ENCODE measurements at places on chromosomes 6 and 20.

GRCh38 chr6:168332020-168332419 lies 12.4 kb upstream of the DACT2 start:
- no peak for DNase-seq

DNA sequence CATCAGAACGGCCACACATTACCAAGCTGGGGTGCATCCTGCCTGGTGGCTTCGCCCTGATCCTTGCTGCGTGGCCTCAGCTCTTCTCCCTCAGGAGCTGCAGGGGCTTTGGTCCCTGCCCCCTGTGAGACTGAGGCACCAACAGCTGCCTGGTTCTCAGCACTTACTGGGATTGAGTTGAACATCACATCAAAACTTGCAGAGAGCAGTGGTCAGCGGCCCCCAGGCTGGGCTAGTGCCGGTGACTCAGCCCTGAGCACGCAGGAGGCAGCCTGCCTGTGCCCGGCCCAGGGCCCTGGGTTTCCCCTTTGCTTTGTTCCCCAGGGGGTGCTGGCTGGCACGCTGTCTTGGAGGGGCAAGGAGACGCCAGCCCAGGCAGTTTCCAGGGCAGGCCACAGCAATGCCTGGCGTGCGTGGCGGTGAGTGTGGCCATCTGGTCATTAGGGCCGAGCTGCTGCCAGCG lies 63.3 kb downstream of the DLL1 start:
- no peak for DNase-seq

DNA sequence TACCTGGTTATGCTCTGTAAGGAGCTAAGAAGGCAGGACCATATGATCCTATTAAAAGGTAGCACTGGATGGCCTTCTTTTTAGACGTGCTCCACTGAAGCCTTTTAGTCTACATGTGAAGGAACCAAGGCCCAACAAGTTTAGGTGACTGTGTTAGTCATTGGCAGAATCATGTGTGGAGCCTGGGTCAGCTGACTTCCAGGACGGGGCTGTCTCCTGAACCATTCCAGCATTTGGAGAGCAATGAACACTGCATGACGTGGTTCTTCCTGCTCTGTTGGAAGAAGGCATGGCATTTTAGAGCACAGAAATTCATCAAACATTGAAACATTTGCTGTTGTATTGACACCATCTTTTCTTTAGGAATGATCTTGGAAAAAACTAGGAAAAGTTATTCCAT lies 87.8 kb upstream of the TIAM2 start:
- DNase-seq: no peak

DNA sequence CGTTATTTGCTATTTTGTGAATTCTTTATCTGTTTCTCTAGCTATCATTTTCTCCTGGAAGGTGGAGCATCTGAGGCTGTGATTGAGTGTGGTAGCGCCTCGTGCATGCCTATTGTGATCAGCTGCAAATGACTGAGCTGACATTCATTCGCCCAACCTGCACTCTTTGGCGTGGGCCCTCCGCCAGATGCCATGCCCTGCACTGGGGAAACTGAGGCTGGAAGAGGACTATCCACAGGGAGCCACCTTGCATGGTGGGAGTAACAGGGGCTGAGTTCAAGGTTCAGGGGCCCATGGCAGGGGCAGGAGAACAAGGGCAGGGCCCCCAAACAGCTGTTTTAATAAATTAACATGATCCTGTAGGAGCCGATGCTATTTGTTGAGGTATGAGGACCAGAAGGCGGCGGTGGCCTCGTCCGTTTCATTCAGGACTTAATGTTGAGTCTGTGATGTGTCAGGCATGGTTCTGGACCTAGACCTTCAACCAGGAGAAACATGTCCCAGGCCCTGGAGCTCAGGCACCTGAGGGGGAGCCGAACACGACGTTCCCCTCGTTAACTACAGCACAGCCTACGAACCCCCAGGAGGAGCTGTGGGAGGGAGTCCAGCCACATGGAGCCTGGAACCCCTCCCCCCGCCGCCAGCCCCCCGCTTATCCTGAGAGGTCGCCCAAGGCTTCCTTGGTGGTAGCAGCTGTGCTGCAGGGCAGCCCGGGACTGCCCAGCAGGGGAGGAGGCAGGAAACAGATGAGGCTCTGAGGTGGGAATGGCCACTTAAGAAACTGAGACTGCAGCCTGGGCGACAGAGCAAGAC lies 242.9 kb downstream of the CDH4 start:
- DNase-seq: no peak

DNA sequence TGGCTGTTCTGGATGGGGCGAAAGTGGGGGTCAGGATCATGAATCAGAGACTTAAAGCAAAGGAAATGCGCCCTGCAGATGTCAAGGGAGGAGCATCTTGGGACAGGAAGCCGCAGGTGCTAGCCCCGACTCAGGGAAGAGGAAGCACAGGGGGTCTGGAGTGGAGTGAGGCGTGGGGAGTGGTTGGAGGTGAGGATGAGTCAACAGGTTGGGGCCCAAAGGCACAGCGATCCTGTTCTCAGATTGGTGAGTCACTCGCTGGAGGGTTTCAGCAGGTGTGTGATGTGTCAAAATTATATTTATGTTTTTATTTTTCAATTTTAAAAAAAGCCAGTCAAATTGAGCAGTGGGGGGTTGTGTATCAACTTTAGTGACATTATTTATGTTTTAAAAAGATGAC lies 19.0 kb downstream of the PACSIN1 start:
- no peak for DNase-seq

DNA sequence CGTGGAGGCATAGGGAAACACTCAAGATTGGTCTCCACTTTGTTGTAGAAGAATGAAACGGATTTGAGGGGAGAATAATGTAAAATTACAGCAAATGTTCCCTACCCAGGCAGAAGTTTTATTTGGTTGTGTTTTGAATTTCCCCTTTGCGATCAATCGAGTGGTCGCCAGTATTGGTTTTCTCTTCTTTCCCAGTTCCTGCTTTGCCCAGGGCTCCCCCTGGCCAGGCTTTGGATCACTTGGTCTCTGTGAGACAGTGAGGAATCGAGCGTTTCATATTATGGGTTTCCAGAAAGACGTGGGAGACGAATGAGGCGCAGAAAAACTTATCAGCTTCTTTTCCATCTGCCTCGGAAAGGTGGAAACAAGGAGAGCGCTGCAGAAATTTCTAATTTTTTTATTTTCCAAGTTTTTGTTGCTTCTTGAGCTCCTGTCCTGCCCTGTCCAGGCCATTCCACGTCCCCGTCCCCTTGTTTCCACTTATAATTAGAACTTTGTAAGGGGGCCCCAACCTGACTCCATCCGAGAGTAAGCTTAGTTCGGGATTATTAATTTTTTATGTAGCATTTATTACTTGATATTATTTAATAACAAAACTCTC lies 7.5 kb upstream of the TBX18 start:
- no peak for DNase-seq

GRCh38 chr20:63653974-63654668 lies 897 bp upstream of the STMN3 start:
- DNase-seq: no peak

DNA sequence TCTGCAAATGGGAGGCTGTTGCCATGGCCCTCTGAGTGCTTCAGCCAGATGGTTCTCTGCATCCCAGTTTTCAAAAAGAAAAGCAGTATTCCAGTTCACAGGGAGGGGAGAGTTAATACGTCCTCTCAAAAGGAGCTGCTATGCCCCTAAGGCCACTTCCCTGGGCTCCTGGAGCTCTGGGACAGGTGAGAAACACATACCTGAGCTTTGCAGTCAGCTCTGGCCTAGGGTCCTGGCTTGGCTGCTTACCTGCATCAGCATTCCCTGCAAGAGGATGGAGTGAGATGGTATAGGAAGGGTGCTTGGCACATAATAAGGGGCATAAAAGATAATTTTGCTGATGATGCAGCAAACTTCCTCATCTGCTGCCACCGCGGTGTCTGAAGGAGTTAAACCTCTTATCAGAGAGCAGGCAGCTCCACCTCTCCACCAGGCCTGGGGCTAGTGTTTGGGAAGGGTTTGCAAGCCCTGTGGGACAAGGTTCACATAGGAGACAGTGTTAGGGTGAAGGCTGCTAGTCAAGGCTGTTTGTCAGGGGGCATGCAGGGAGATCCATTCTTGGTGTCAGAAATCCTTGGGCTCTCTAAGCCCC lies 62.7 kb downstream of the SLC24A3 start:
- no peak for DNase-seq

GRCh38 chr6:107080036-107080435 lies 35.3 kb downstream of the BEND3 start:
- DNase-seq: no peak

DNA sequence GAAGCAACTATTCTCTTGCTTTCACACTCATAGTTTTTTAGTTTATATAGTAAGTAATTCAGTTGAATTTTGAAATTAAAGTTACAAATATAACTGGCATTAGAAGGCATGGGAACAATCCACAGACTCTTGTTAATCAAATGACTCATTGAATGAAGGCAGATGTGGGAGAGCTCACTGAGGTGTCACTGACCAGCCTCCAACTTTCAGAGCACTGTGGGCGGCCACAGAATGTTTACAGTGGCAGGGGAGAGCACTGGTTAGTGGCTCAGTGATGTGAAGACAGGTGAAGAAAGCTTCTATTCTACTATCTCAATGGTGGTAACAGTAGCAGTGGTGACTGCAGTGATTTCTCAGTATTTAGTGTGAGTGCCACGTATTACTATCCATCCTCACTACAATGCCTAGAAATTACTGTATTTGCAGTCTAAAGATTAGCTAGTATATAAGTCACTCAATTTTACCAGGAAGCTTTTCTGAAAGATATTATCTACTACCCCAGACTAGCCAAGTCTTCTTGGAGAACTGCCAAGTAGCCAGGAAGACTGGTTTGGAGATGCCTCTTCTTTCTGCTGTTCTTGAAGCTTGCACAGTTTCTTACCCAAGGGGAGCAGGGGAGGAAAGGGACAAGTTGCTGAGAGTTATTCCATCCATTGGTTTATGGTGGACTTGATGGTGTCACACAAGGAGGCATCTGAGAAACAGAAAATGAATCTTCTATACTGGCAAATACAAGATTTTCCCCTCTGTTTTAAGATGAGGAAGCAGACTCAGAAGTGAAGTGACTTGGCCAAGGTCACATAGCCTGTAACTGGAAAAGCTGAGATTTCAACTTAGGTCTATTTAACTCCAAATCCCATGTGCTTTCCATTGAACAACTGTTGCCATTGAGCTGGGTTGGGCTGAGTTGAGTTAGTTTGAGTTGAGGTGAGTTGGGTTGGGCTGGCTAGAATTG lies 231.2 kb downstream of the ANKRD60 start:
- DNase-seq: no peak

GRCh38 chr6:135440087-135440792 lies 57.3 kb downstream of the AHI1 start:
- no peak for DNase-seq

DNA sequence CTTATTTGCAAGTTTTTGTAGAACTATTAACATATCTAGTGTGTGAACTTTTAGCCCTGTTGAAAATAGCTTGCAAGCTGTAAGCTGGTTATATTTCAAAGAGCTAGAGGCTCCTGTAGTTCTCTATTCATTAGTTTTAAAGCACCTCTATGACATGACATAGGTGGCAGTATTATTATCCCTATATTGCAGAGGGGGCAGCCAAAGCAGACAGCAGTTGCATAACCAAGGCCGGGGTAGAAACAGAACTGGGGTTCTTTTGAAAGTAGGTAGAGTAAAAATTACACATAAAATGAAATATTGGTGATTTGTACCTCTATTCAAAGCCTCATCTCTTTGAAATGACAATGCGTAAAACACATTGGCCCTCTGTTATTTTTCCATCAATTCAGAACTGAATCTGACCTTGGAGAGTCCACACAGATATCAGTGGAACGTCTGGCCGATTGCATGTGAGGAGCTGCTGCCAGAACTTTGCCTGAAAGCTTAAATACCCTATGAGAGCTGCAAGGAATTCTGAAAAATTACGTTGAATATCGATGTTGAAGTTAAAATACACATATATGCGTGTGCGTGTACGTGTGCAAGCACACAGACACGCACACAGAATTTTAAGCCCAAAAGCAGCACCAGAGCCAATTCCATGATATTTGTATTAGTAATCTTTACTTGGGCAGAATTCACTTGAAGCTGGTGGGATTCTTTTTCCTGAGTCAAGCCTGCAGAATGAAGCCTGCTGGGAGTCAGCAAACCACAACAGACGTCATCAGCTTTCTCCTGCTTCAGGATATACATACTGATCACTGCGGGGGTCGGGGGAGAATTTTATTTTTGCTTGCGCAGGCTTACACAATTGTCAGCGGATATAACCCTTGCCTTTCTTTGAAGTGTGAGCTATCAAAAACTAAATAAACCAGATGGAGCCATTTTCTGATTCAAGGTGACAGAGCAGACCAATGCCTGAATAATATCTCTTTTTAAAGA lies 163.2 kb downstream of the PDE7B start:
- no peak for DNase-seq

- no peak for DNase-seq
Observed at GRCh38 chr6:11096109-11096508, 2.5 kb downstream of the SMIM13 start.

- DNase-seq: no peak
Observed at GRCh38 chr6:372336-372911, 19.1 kb upstream of the IRF4 start.

- DNase-seq: no peak
Observed at GRCh38 chr20:64244870-64245603, 10.5 kb upstream of the PCMTD2 start.

DNA sequence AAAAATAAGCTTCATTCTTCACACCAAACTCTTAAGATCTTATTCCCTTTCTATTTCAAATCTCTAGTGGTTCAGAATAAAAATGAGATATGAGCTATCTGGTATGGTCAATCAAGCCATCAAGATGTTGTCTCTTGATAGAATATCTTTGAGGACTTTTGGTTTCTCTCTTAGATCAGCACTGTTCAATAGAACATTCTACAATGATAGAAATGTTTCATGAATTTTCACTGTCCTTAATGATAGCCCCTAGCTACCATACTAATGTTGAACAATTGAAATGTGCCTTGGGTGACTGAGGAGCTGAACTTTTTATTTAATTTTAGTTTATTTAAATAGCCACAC lies 24.1 kb upstream of the HINT3 start:
- no peak for DNase-seq

DNA sequence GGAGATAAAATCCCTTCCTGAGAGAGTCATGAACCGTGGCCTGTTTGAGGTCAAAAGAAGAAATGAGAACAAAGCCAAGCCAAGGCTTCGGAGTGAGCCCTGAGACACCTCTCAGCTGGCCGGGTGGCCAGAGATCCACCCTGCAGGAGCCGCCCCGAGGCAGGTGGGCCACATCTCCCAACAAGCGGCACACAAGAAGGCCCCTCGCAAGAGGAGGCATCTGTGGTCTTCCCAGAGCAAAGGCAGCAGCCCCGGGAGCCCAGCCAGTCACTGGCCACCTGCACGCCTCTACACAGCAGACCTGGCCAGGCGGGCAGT lies 30.9 kb upstream of the AFDN start:
- no peak for DNase-seq
